ENCODE measurements at places on chromosomes 2 and 18. TPM values are rescaled to one million over a fixed set of nuclear protein-coding genes. Genes with fewer than 3 reads are reported as not detected.

DNA sequence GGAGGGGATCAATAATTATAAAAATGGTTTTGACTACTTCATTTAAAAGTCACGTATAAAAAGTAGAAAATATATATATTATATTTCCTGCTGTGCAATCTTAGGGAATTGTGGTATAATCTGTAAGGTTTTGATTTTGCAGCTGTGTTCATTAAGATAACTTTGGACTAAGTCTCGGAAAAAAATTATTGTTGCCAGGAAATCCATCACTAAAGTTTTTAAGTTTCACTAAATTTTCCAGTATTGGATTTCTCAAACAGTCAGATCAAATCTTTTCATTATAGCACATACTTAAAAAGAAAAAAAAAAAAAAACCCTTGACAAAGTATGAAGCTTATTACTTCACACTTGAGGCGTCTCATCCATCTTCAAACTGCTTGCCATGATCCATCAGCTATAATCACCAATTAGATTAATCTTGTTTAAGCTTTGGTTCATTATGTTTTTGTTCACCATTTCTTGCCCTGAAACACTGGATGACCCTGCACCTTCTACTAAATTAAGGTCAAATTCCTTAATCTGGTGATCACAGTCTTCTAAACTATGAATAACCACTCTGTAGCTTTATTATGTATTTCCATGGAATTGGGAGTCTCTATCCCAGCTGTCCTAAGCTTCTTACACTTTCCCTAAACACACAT lies 326.6 kb upstream of the COL3A1 start:
- H3K4me1 ChIP-seq = no peaks in the 10 kb centered on the region
- H3K27me3 ChIP-seq = no peaks in the 10 kb centered on the region
- no peak overlapping the region for H3K27ac ChIP-seq
- no peaks in the 10 kb centered on the region for H3K36me3 ChIP-seq
- DNase-seq = no peak

DNA sequence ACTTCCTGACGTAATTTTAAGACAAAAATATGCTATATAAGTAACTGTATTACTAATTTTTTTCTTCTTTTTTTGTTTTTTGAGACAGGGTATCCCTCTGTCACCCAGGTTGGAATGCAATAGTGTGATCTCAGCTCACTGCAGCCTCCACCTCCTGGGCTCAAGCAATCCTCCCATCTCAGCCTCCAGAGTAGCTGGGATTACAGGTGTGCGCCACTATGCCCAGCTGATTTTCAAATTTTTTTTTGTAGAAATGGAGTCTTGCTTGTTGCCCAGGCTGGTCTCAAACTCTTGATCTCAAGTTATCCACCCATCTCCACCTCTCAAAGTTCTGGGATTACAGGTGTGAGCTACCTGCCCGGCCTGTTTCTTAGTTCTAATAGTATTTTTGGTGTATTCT lies 29.7 kb downstream of the TCF23 start:
- no peaks in the 10 kb centered on the region for H3K27me3 ChIP-seq
- no peaks in the 10 kb centered on the region for H3K4me1 ChIP-seq
- H3K4me3 ChIP-seq = no peak overlapping the region
- DNase-seq = no peak

- no peaks in the 10 kb centered on the region for H3K4me1 ChIP-seq
- no peaks in the 10 kb centered on the region for H3K27me3 ChIP-seq
- H3K4me3 ChIP-seq = no peak overlapping the region
- no peak overlapping the region for H3K27ac ChIP-seq
- no peaks in the 10 kb centered on the region for H3K36me3 ChIP-seq
These were observed 77.0 kb downstream of the LANCL1 start for GRCh38 chr2:210399440-210400041.

- no peak overlapping the region for H3K27ac ChIP-seq
- no peak for DNase-seq
- H3K27me3 ChIP-seq = no peaks in the 10 kb centered on the region
- peaks cover 32% of the 10 kb centered on the region for H3K36me3 ChIP-seq
- peaks cover 2% of the 10 kb centered on the region for H3K4me1 ChIP-seq
These were observed 35.1 kb upstream of the MPP4 start for GRCh38 chr2:201733544-201733943.

DNA sequence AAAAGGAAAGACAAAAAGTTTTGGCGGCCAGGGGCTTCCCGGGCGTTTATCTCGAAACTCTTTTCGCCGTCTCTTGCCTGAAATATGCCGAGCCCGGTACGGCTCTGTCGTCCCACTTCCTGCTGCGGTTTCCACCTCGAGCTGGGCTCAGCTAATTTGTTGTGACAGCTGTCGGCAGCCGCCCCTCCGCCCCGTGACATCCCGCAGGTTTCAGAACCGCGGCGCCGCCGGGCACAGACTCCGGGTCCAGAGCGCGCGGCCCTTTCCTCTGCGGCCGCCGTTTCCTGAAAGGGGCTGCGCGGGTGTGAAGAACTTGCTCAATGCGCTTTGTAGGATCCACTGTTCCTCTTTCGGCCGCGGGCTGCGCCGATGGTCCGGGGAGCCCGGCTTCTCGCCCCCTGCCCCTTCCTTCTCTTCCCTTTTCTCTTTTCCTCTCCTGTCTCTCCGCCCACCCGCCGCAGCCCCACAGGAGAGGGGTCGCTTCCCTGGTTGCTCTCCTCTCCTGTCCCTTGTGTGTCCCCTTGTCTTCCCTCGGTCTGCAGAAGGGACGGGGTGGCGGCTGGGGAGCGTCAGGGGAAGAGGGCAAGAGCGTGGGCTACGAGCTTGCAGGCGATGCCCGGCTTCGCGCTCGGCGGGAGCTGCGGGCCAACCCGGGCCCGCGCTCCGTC lies 648 bp downstream of the ARID5A start:
- H3K27me3 ChIP-seq = peaks cover 30% of the 10 kb centered on the region
- peak overlapping the region; percentile 45 for H3K27ac ChIP-seq
- H3K4me1 ChIP-seq = peaks cover 7% of the 10 kb centered on the region
- H3K4me3 ChIP-seq = peak overlapping the region; percentile 83

DNA sequence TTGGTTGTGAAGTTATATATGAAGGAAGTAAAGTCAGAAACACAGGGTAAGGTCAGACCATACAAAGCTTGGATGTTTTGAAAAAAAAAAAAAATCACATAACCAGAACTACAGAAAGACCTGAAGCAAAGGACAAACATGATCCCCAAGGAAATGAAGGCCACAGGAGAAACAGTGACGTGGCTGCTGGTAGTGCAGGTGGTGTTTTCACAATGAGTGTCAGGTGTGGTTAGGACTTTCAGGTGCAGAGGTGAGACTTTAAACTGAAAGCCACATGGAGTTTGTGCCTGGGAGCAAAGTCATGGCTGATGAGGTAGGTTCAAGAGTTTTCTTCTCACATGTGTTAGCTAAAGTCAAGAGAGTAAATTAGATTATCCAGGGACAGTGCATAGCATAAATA lies 270.7 kb downstream of the PIEZO2 start:
- no peak overlapping the region for H3K4me3 ChIP-seq
- H3K27me3 ChIP-seq = peaks cover 16% of the 10 kb centered on the region
- H3K27ac ChIP-seq = no peak overlapping the region

GRCh38 chr2:205428811-205429210 lies 253.5 kb upstream of the NRP2 start:
- H3K27me3 ChIP-seq = no peaks in the 10 kb centered on the region
- H3K36me3 ChIP-seq = no peaks in the 10 kb centered on the region
- no peak for DNase-seq
- H3K27ac ChIP-seq = no peak overlapping the region

GRCh38 chr2:237743024-237743423 lies 55.6 kb upstream of the RBM44 start:
- H3K27ac ChIP-seq = peak overlapping the region; percentile 84
- H3K36me3 ChIP-seq = peaks cover 7% of the 10 kb centered on the region

DNA sequence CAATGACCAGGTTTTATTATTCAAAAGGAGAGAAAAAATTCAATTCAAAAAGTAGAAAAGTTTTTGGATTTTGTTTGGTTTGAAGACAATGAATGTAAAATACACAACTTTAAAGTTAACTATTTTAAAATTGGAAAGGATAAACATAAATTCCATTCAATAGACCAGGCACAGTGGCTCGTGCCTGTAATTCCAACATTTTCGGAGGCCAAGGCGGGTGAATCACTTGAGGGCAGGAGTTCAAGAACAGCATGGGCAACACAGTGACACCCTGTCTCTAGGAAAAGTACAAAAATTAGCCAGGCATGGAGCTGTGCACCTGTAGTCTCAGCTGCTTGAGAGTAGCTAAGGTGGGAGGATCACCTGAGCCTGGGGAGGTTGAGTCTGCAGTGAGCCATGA lies 54.7 kb downstream of the SCN9A start:
- H3K36me3 ChIP-seq = no peaks in the 10 kb centered on the region
- H3K27ac ChIP-seq = no peak overlapping the region
- H3K4me1 ChIP-seq = no peaks in the 10 kb centered on the region
- H3K27me3 ChIP-seq = no peaks in the 10 kb centered on the region
- DNase-seq = no peak
- no peak overlapping the region for H3K4me3 ChIP-seq

DNA sequence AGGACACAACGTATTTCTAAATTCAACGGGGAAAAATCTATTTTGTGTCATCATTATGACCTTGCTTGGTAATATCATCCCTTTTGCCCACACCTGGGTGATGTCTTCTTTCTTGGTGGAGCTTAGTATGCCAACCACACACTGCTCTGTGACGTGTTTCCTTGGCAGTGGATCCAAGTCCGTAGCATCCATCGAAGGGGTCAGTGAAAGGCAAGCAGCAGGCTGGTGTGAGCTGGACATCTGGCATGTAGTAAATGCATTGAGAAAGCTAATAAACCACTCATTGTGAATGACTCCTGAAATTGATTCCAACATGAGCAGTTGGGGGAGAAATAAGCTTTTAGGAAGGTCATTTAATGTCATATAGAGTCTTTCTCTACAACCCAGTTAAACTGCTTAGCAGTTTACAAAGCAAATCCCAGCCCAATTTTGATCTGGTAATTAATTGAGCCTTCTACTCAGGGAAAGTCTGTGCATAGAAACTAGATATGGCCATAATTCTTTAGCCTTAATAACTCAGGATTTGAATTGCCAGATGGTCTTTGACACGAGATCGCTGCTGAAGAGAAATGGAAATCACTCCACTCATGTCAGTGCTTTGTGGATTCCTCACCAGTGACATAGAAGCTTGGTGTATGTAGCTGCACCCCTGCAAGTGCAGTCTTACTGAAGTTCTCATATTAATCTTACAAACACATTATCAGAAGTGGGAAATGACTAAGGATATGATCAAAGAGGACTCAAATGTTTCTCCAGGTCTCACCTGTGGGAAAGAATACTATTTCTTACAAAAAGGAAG lies 494.8 kb downstream of the CMPK2 start:
- no peak overlapping the region for H3K4me3 ChIP-seq
- peaks cover 5% of the 10 kb centered on the region for H3K4me1 ChIP-seq
- H3K27me3 ChIP-seq = no peaks in the 10 kb centered on the region
- H3K27ac ChIP-seq = peak overlapping the region; percentile 2
- H3K36me3 ChIP-seq = no peaks in the 10 kb centered on the region
- no peak for DNase-seq

- no peaks in the 10 kb centered on the region for H3K4me1 ChIP-seq
- H3K27ac ChIP-seq = no peak overlapping the region
- H3K36me3 ChIP-seq = no peaks in the 10 kb centered on the region
- no peak for DNase-seq
- H3K4me3 ChIP-seq = no peak overlapping the region
- no peaks in the 10 kb centered on the region for H3K27me3 ChIP-seq
These were observed 44.8 kb upstream of the ARHGAP25 start for GRCh38 chr2:68689553-68690537.

DNA sequence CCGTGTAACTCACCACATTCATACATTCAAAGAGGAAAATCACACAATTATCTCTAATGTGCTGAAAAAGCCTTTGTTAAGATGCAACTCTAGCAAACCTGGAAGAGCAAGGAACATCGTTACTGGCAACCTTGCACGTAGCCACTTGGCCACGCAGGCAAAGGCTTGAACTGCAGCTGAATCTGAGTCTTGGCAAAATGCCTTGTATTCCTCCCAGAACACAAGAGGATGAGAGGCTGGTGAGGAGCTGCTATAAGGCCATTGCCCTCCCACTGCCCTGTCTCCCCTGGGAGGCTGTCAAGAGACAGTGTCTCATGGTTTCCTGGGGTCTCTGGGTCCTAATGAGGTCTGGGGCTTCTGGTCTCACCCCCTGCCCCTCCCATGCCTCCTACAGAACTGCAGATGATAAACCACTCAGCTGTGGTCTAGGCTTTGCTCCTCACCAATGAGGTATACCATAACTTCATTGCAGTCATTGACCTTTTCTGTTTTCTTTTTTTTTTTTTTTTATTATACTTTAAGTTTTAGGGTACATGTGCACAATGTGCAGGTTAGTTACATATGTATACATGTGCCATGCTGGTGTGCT lies 141.4 kb downstream of the SPP2 start:
- no peaks in the 10 kb centered on the region for H3K36me3 ChIP-seq
- no peaks in the 10 kb centered on the region for H3K4me1 ChIP-seq
- no peak for DNase-seq
- peaks cover 6% of the 10 kb centered on the region for H3K27me3 ChIP-seq

GRCh38 chr2:164739966-164740365 lies 101.7 kb downstream of the COBLL1 start:
- peaks cover 10% of the 10 kb centered on the region for H3K36me3 ChIP-seq
- no peaks in the 10 kb centered on the region for H3K27me3 ChIP-seq
- DNase-seq = no peak

GRCh38 chr2:64730551-64731262 lies 77.0 kb upstream of the SERTAD2 start:
- peak overlapping the region; percentile 78 for H3K27ac ChIP-seq
- no peaks in the 10 kb centered on the region for H3K27me3 ChIP-seq
- no peak overlapping the region for H3K4me3 ChIP-seq
- peaks cover 53% of the 10 kb centered on the region for H3K4me1 ChIP-seq
- H3K36me3 ChIP-seq = no peaks in the 10 kb centered on the region

DNA sequence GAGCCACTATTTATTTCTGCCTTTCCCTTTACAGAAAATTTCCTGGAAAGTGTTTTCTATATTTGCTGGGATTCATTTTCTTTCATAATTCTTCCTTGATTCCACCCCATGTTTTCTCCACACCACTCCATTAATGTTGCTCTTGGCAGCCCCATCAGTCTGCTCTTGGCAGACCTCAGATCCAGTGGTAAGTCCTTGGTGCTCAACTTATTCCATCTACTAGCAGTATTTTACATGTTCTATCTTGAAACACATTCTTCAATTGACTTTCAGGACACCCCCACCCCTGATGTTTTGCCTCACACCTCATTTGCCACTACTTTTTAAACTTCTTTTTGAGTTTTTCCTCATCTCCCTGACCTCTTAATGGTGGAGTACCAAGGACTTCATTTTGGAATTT lies 65.0 kb downstream of the HNMT start:
- H3K27me3 ChIP-seq = no peaks in the 10 kb centered on the region
- peaks cover 4% of the 10 kb centered on the region for H3K4me1 ChIP-seq
- no peak overlapping the region for H3K27ac ChIP-seq
- no peak overlapping the region for H3K4me3 ChIP-seq

DNA sequence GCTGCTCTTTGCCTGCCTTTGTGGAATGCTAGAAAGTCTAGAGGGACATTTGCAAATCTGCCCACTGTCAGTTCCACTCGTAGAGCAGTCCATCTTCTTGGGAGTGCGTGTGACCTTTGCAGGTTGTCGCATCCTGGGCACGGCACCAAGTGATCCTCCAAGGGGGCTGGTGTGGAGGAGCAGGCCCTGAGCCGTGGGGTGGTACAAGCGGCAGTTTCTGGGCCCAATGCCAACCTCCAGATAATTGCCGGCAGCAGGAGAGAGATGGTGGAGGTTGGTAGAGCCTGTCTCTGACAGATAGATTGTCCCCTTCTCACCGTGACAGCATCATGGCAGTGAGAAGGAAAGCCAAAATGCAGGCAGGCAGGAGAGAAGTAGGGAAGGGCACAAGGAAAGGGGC lies 150.7 kb upstream of the SLC14A2 start:
- H3K4me3 ChIP-seq = no peak overlapping the region
- DNase-seq = no peak
- peaks cover 18% of the 10 kb centered on the region for H3K27me3 ChIP-seq
- no peaks in the 10 kb centered on the region for H3K36me3 ChIP-seq
- H3K27ac ChIP-seq = no peak overlapping the region

GPR148 gene
- 1.2 TPM for total RNA-seq

SLC16A14 gene
- 2.4 TPM for total RNA-seq

TLX2 gene
- not detected for total RNA-seq

PNO1 gene
- total RNA-seq = 16.2 TPM

AGXT gene
- 1.0 TPM for total RNA-seq

KCTD18 gene
- 10.0 TPM for total RNA-seq

Data from progenitor cell of endocrine pancreas (in vitro differentiated cells).